NCI-H446 (cell line): ENCODE measurements at places on chromosomes 12 and 14.

DNA sequence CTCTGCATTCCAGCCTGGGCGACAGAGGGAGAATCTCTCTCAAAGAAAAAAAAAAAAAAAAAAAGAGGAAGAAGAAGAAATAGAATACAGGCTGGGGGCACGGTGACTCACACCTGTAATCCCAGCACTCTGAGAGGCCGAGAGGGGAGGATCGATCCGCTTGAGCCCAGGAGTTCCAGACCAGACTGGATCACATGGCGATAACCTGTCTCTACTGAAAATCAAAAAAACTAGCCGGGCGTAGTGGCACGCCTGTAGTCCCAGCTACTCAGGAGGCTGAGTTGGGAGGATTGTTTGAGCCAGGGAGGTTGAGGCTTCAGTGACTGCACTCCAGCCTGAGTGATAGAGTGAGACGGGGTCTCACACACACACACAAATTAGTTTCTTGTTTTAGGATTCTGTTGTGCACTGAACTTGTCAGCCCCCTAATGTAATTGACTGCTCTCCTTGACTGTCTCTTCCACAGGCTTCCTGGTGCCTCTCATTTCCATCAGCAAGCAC is 963 bp upstream of the TINF2 start:
- no peak for DNase-seq

DNA sequence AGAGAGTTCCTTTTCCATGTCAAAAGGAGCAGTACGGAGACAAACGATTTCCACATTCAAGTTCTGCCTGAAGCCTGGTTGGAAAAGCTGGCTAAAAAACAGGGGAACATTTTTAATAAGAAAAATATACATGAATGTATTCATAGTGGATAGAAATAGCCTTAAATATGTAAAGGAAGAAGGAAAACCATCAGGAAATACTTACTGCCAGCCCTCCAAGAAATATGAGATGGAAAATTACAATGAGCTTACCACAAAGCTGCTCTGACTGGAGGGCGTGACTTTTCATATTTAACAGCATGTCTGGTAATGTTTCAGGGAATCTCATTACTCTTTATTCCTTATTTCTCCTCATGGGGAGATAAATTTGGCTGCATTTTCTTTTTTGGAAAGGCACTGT is 75.9 kb upstream of the ZDHHC17 start:
- no peak for DNase-seq

- DNase-seq = no peak
Measured at GRCh38 chr12:102980350-102980749, 22.9 kb downstream of the ASCL1 start.

- no peak for DNase-seq
Measured at GRCh38 chr12:89539426-89540223, 13.8 kb upstream of the POC1B start.

- no peak for DNase-seq
Measured at GRCh38 chr14:103129301-103130016, 6.2 kb downstream of the TNFAIP2 start.

- no peak for DNase-seq
Measured at GRCh38 chr12:22029491-22029890, 16.5 kb upstream of the CMAS start.

GRCh38 chr12:57072661-57073060 is 5.9 kb downstream of the NEMP1 start:
- no peak for DNase-seq

- DNase-seq = no peak
Measured at GRCh38 chr14:33999771-34000291, 49.0 kb upstream of the EGLN3 start.

GRCh38 chr12:111451649-111452129 is 46.0 kb downstream of the SH2B3 start:
- peak; percentile 33 for DNase-seq

- DNase-seq = no peak
Measured at GRCh38 chr12:54035568-54036264, 2.9 kb downstream of the HOXC5 start.

- no peak for DNase-seq
Measured at GRCh38 chr12:56877195-56878009, 56.8 kb downstream of the SDR9C7 start.

- DNase-seq = no peak
Measured at GRCh38 chr12:28235985-28236384, 45.7 kb downstream of the CCDC91 start.

GRCh38 chr14:97824218-97824617 is 1027.0 kb downstream of the VRK1 start:
- no peak for DNase-seq

- DNase-seq = no peak
Measured at GRCh38 chr12:88624911-88625310, 44.6 kb upstream of the KITLG start.
